ENCODE measurements at places on chromosomes 4 and X.
A peak's percentile ranks its signal among the peaks of the same experiment; 100 is the strongest.

DNA sequence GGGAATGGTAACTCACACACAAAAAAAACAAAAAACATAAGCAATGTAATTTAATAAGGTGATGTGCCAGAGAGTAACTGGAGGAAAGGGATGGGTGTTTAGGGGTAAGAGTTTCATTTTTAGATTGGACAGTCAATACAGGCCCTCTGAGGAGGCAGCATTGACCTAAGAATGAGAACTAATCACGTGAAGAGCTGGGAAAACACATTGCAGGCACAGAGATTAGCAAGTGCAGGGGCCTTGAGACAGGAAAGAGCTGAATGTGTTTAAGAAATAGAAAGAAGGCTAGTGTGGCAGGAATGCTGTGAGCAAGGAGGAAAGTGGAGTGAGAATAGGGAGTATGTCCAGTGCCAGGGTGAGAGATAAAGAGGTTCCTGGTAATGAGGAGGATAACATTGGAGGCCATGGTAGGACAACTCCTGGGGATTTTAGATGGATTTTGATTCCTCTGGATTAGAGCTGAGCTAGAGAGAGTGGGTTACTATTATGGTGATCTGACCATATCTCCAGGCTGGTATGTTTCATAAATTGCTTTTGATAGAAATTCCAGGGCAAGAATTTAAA is 17.6 kb downstream of the PDLIM5 start:
- no peak overlapping the region for H3K4me3 ChIP-seq
- no peaks in the 10 kb centered on the region for H3K4me1 ChIP-seq
- no peaks in the 10 kb centered on the region for H3K27me3 ChIP-seq
- DNase-seq = no peak

- no peaks in the 10 kb centered on the region for H3K36me3 ChIP-seq
- no peaks in the 10 kb centered on the region for H3K27me3 ChIP-seq
- no peaks in the 10 kb centered on the region for H3K4me1 ChIP-seq
Observed at GRCh38 chrX:87063642-87064041, 454.0 kb upstream of the KLHL4 start.

- no peaks in the 10 kb centered on the region for H3K27me3 ChIP-seq
- H3K27ac ChIP-seq = peak overlapping the region; percentile 57
- H3K4me3 ChIP-seq = no peak overlapping the region
Observed at GRCh38 chr4:8547108-8547911, 32.9 kb upstream of the GPR78 start.

GRCh38 chr4:42709392-42710065 is 52.6 kb upstream of the ATP8A1 start:
- no peaks in the 10 kb centered on the region for H3K27me3 ChIP-seq
- H3K4me3 ChIP-seq = no peak overlapping the region
- H3K27ac ChIP-seq = no peak overlapping the region
- DNase-seq = no peak

- no peak overlapping the region for H3K4me3 ChIP-seq
- no peaks in the 10 kb centered on the region for H3K4me1 ChIP-seq
- no peaks in the 10 kb centered on the region for H3K36me3 ChIP-seq
- H3K27me3 ChIP-seq = no peaks in the 10 kb centered on the region
Observed at GRCh38 chr4:165761963-165762362, 111.1 kb upstream of the TLL1 start.

- no peaks in the 10 kb centered on the region for H3K4me1 ChIP-seq
- no peaks in the 10 kb centered on the region for H3K27me3 ChIP-seq
Observed at GRCh38 chrX:11341274-11342201, 48.3 kb downstream of the AMELX start.

DNA sequence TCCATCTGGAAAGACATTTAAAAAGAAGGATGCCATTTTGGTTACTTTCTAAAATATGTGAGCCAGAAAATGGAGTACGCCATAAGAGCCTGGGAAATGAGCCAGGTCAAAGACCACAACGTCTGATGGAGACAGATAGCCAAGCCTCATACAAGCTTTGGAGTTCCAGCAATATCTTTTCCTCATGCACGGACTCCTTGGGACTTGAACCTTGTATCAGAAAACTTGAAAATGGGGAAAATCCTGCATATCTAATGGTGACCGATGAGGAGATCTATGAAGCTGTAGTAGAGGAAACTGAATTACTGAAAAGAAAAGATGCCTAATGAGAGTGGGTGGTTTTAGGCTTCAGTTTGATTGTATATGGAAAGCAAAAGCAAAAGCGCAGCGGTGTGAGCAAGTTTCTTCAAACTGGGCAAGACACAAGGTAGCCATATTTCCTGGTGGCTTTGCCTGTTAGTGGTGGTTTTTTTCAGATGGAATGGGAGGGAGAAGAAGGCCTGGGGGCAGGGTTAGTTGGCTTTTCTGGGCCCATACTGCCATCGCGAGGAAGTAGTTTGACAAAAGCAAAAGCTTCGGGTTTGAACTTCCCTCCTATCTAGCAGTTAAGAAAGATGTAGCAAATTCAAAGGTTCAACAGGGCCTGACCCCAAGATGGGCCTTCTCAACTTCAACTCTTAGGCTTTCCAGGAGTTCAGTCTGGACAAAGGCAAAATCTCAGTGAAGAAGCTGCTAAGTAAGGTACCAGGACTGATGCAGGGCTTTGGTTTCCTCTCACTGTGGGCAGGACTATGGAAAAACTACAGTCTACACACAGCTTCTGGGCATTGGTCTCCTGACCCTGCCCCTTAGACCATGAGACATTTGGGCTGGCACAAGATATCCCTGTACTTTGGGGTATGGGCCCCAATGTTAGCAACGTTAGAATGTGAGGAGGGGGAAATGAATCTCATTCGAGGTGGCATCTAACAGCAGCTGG is 210.0 kb upstream of the STK26 start:
- H3K4me1 ChIP-seq = peaks cover 6% of the 10 kb centered on the region
- no peaks in the 10 kb centered on the region for H3K36me3 ChIP-seq
- H3K4me3 ChIP-seq = peak overlapping the region; percentile 78
- H3K27ac ChIP-seq = peak overlapping the region; percentile 70
- no peaks in the 10 kb centered on the region for H3K27me3 ChIP-seq

DNA sequence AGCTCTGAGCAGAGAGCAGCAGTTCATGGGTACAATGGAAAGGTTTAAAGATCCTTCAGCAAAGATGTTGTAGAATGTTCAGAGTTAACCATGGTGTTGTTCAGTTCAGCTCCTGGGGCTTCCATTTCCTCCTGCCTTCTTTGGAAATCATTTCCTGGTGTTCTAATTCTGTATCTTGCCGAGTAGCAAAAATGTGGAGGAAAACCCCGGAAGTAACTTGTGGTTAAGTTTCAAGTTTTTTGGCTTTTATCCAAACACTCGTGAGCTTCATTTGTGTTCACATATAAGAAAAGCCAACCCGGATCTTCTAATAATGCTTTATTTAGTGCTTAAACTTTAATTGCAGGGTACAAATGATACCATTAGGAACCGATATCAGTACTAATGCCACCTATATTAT is 33.6 kb upstream of the ARX start:
- H3K4me3 ChIP-seq = no peak overlapping the region
- H3K4me1 ChIP-seq = peaks cover 7% of the 10 kb centered on the region
- no peaks in the 10 kb centered on the region for H3K36me3 ChIP-seq
- H3K27me3 ChIP-seq = no peaks in the 10 kb centered on the region
- DNase-seq = no peak
- no peak overlapping the region for H3K27ac ChIP-seq

DNA sequence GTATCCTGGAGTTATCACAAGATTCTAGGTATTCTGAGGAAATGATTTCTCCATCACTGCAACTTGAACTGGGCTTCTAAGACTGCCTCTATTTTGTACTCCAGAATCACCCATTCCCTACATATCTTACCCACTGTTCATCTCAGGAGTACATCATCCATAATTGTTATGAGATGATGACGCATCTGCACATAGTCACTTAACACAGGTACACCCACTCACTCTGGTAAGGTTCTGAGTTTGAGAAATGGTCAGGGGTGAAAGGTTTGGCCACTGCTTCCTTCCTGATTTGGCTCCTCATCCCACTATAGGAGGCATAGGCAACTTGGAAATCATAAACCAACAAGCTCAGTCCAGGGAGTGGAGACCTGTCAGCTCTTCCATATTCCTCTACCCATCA is 143.9 kb downstream of the GLRA2 start:
- no peaks in the 10 kb centered on the region for H3K4me1 ChIP-seq
- H3K4me3 ChIP-seq = no peak overlapping the region
- H3K36me3 ChIP-seq = no peaks in the 10 kb centered on the region

DNA sequence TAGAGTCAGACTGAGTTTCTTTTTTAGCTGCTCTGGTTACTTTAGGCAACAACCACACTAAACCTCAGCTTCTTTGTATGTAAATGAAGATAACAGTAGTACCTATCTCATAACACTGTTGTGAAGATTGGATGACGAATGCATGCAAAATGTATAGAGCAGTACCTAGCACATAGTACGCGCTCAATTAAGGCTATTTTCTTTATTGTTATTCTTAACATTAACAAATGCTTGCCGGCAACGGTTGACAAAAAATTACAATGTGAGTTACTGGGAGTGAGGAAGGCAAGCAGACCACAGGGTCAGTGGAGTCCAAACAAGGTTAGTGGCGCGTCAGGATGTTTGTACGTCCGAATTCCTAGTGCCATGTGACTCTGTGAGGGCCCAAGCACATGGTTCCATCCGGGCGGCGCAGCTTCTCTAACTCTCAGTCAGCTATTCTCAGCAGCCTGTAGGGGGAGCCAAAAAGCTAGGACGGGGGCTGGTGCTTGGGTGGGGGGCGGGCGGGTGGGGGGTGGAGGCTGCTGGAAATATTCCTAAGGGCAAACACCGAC is 821 bp upstream of the NALF2 start:
- no peak overlapping the region for H3K4me3 ChIP-seq
- no peaks in the 10 kb centered on the region for H3K36me3 ChIP-seq
- DNase-seq = no peak
- peaks cover 3% of the 10 kb centered on the region for H3K27me3 ChIP-seq
- H3K4me1 ChIP-seq = no peaks in the 10 kb centered on the region

DNA sequence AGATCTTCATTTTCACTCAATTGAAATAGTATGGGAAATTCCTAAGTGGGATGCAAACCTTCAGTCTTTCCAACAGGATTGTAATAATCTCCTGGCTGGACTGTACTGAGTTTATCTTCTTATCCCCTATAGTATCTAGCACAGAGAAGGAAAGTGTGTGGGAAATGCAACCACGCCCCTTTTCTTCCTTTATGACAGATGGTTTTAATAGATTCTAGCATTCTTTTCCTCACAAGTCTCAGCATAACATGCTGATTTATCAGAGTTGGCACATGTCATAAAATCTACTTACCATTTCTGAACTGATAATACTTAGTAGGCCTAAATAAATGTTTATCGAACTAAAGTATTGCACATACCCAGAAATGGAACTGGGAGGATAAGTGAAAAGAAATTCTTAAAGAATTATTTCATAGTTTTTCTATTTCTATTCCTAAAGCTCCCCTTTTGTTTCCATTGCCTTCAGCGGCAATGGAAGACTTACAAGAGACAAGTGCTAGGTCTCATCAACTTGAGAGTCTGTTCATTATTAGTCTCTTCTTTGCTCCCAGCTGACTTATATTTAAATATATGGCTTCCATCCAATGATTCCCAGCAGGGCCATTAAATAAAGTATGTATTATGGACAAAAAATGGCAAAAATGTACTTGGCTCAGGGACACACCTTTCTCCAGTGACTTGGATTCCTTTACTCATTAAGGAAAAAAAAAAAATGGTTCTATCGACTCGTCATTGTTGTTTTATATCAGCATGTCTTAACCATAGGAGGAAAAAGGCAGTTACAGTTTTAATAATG is 484.5 kb downstream of the IL1RAPL1 start:
- no peak overlapping the region for H3K27ac ChIP-seq
- no peaks in the 10 kb centered on the region for H3K4me1 ChIP-seq
- no peak for DNase-seq
- H3K27me3 ChIP-seq = no peaks in the 10 kb centered on the region
- H3K36me3 ChIP-seq = no peaks in the 10 kb centered on the region
- H3K4me3 ChIP-seq = no peak overlapping the region

DNA sequence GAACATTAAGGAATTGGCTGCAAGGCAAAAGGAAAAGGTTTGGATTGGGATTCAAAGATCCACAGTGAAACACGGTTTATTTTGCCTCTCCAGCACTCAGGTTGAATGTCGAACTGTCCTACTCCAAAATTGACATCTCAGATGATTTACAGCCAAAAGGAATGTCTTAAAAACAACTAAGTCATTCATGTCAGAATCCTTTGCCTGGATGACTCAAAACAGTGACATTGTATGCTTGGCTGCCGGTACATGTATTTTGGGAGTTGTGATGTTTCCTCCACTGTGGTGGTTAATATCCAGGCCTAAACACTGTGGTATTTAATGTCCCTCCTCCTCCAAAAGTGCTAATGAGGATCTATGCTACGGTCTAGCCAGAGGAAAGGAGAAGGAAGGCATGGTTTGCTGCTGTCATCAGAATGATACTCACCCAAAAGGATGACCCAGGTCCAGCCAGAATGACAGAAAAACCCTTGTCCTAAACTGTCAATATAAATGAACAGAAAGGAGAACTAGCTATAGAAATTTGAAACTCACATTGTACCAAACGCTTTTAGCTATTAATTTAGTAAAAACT is 20.9 kb downstream of the PGM2 start:
- H3K4me1 ChIP-seq = no peaks in the 10 kb centered on the region
- H3K4me3 ChIP-seq = no peak overlapping the region
- H3K27me3 ChIP-seq = no peaks in the 10 kb centered on the region
- no peak for DNase-seq
- H3K27ac ChIP-seq = no peak overlapping the region
- H3K36me3 ChIP-seq = peaks cover 20% of the 10 kb centered on the region

DNA sequence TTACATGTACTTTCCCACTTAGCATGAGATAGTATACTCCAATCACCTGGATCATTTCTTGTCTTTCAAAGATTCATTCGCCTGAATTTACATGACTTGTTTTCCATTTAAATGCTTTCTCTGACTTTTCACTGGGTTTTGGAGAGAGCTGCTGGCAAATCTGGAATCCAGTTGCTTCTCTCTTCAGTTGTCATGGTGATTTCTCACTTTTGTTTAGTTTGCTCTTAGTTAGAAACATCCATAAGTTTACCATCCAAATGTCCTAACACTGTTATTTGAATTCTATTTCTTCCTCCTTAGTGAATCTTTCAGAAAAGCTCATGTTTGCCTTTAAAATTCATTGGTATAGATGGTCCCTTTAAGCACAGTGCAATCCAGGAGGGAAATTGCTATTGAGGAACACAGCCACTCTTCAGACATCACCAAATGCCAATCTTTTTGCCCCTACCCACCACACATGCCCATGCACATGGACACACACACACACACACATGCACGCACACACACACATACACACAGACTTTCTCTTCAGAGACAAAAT is 51.7 kb downstream of the REELD1 start:
- H3K4me3 ChIP-seq = no peak overlapping the region
- no peaks in the 10 kb centered on the region for H3K4me1 ChIP-seq
- no peaks in the 10 kb centered on the region for H3K36me3 ChIP-seq
- H3K27me3 ChIP-seq = no peaks in the 10 kb centered on the region
- no peak overlapping the region for H3K27ac ChIP-seq

GRCh38 chr4:113154281-113154680 is 104.8 kb downstream of the ANK2 start:
- no peaks in the 10 kb centered on the region for H3K4me1 ChIP-seq
- no peaks in the 10 kb centered on the region for H3K36me3 ChIP-seq
- H3K4me3 ChIP-seq = no peak overlapping the region
- no peaks in the 10 kb centered on the region for H3K27me3 ChIP-seq
- no peak overlapping the region for H3K27ac ChIP-seq

- no peak overlapping the region for H3K27ac ChIP-seq
- peaks cover 12% of the 10 kb centered on the region for H3K4me1 ChIP-seq
- no peak for DNase-seq
- no peaks in the 10 kb centered on the region for H3K27me3 ChIP-seq
Observed at GRCh38 chr4:184032091-184032490, 127.0 kb downstream of the STOX2 start.

- H3K36me3 ChIP-seq = no peaks in the 10 kb centered on the region
- H3K27ac ChIP-seq = no peak overlapping the region
- no peak for DNase-seq
- H3K4me1 ChIP-seq = peaks cover 6% of the 10 kb centered on the region
- H3K4me3 ChIP-seq = no peak overlapping the region
Observed at GRCh38 chrX:19628011-19628575, 112.8 kb upstream of the MAP3K15 start.

All from CD8-positive, alpha-beta memory T cell (primary cell).